Endodermal cell (in vitro differentiated cells): ENCODE measurements at places on chromosomes 16 and 17.

- no peak overlapping the region for H3K27ac ChIP-seq
- no peak overlapping the region for H3K4me3 ChIP-seq
- no peak for DNase-seq
- H3K4me1 ChIP-seq, result no peaks in the 10 kb centered on the region
- H3K36me3 ChIP-seq, result no peaks in the 10 kb centered on the region
Observed at GRCh38 chr16:17212606-17213005, 258.2 kb downstream of the XYLT1 start.

DNA sequence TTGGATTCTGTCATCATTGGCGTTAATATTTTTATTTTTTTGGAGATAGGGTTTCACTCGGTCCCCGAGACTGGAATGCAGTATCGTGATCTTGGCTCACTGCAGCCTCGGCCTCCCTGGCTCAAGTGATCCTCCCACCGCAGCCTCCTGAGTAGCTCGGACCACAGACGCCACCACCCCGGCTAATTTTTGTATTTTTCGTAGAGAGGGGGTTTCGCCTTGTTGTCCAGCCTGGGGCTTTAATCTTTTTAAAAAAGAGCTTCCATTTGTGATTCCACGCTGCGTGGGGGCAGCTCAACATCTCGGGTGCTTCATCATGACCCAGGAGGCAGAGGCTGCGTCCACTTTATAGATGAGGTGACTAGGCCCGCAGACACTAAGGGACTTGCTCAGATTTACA lies 1.5 kb downstream of the BANP start:
- H3K36me3 ChIP-seq, result peaks cover 25% of the 10 kb centered on the region
- H3K4me3 ChIP-seq, result peak overlapping the region; percentile 97
- H3K27me3 ChIP-seq, result no peaks in the 10 kb centered on the region

GRCh38 chr16:49964973-49965372 lies 60.1 kb upstream of the CNEP1R1 start:
- H3K27ac ChIP-seq, result no peak overlapping the region
- H3K36me3 ChIP-seq, result no peaks in the 10 kb centered on the region
- H3K27me3 ChIP-seq, result no peaks in the 10 kb centered on the region
- no peak overlapping the region for H3K4me3 ChIP-seq
- H3K4me1 ChIP-seq, result no peaks in the 10 kb centered on the region

GRCh38 chr16:5428932-5429331 lies 331.3 kb upstream of the EEF2KMT start:
- no peak overlapping the region for H3K4me3 ChIP-seq
- no peaks in the 10 kb centered on the region for H3K27me3 ChIP-seq

DNA sequence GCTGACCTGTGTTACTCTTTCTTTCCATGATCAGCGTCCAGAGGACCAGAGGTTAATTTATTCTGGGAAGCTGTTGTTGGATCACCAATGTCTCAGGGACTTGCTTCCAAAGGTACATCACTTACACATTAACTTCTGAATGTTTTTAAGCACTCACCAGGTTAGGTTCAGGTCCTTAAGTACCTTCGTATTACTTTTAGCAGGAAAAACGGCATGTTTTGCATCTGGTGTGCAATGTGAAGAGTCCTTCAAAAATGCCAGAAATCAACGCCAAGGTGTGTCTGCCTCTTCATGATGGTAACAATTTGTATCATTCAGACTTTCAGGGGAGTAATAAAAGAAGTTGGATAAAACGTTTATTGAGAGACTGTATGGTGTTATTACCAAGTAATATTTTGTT lies 3.3 kb downstream of the HERPUD1 start:
- no peak for DNase-seq
- no peaks in the 10 kb centered on the region for H3K4me1 ChIP-seq
- no peak overlapping the region for H3K27ac ChIP-seq

DNA sequence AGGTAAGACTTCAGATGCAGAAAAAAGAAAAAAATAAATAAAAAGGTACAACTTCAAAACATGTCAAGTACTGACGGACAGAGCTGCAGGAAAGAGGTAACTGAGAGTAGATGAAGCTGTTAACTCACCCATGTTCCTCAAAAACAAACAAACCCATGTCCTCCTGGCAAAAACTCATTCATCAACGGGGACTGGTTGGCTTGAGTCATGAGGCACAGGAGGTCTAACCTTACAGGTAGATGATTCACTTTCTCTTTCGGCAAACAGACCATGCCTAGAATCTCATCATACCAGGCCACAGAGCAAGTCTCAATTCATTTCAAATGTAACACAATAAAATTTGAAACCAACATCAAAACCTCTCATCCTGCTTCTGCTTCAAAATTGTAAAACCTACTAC lies 12.3 kb upstream of the FASN start:
- H3K4me1 ChIP-seq, result peaks cover 8% of the 10 kb centered on the region
- no peak for DNase-seq
- no peaks in the 10 kb centered on the region for H3K27me3 ChIP-seq
- H3K36me3 ChIP-seq, result peaks cover 6% of the 10 kb centered on the region
- no peak overlapping the region for H3K27ac ChIP-seq
- no peak overlapping the region for H3K4me3 ChIP-seq

DNA sequence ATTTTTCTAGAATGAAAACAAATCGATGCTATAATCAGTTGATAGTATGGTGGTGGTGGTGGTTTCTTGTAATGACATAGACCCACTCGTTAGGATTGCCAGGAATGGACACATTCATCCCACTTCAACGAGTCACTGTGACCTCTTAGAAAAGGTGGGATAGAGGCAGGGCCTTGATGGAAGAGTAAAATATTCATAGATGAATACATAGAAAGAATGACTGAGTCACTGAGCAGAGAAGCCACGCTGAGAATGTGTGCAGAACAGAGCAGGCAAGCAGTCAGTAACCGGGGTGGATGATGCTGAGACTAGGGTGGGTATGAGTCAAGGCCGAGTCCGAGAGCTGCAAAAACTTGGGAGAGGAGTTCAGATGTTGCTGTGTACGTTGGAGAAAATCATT lies 129.9 kb downstream of the PITPNC1 start:
- H3K27me3 ChIP-seq, result no peaks in the 10 kb centered on the region
- no peak overlapping the region for H3K4me3 ChIP-seq
- no peak overlapping the region for H3K27ac ChIP-seq
- H3K4me1 ChIP-seq, result peaks cover 9% of the 10 kb centered on the region
- H3K36me3 ChIP-seq, result no peaks in the 10 kb centered on the region
- peak; percentile 27 for DNase-seq

DNA sequence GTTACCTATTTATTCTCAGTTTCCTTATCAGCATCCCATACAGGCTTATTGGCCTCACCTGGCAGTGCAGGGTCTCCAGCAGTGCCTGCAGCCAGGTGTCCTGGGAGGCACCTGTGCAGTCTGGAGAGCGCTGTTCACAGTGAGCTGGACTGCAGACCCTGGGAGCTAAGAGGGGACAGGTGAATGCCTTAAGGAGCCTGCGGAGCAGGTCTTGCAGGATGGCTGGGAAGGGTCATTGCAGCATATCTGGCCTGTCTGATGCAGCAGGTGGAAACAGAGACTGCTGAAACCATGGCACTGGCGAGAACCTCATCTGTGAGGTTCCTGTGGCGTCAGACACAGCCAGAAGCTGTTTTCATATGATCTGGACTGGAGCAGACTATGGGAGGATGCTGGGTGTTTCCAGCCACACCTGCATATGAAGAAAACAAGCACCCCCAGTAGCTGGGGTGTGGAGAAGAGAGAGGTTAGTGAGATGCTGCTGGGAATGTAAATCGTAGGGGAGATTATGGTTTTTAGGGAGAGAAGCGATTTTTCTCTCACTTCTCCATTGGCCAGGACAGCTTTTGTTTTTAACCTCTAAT lies 77.0 kb downstream of the NTN1 start:
- DNase-seq, result no peak
- H3K27me3 ChIP-seq, result no peaks in the 10 kb centered on the region
- no peaks in the 10 kb centered on the region for H3K4me1 ChIP-seq

- no peaks in the 10 kb centered on the region for H3K27me3 ChIP-seq
- no peak overlapping the region for H3K27ac ChIP-seq
- no peaks in the 10 kb centered on the region for H3K36me3 ChIP-seq
Observed at GRCh38 chr16:918068-918467, 52.7 kb downstream of the LMF1 start.

- no peak overlapping the region for H3K4me3 ChIP-seq
- H3K27me3 ChIP-seq, result no peaks in the 10 kb centered on the region
- peaks cover 30% of the 10 kb centered on the region for H3K4me1 ChIP-seq
- peak; percentile 43 for DNase-seq
- H3K27ac ChIP-seq, result peak overlapping the region; percentile 2
- H3K36me3 ChIP-seq, result no peaks in the 10 kb centered on the region
Observed at GRCh38 chr16:49586466-49587450, 213.2 kb downstream of the C16orf78 start.
